ENCODE measurements at places on chromosomes 12 and 14.
A peak's percentile ranks its signal among the peaks of the same experiment; 100 is the strongest.

GRCh38 chr12:57134949-57135348 is 6.7 kb downstream of the LRP1 start:
- DNase-seq: no peak

DNA sequence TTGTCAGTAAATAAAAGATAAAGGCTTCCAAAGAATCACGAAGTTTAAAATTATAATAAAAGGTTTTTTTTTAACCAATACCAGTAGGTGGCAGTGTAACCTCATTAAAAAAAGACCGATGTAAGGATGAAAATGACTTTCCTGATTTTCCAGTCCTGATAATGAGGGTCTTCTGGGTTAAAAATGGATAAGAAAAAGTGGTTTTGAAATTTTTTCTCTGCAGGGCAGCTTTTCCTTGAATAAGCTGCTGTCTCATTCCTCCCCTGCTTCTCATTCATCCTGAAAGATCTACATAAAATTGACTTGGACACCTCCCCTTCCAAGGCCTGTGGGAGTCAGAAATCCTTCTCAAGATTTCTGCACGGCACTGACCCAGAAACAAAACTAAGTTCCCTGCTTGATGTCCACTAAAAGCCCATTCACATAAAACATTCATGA is 58.9 kb upstream of the FBXO33 start:
- peak; percentile 74 for DNase-seq

DNA sequence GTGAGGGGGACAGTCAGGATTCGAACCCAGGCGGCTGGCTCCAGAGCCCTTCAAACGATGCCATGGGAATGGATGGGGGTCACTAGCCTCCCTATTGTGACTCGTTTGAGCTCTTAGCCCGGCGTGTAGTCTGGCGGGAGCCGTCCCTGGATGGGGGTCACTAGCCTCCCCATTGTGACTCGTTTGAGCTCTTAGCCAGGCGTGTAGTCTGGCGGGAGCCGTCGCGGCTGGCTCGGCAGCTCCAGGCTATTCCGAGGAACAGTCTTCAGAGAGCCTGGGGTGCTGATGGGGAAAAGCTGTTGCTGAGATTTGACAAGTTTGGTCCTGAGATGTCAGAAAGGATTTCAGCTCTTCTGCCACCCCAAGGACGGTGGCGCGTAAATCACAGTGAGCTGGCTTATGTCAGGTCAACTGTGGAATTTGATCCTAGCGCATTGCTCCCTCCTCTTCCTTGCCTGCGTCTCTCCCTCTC is 58.3 kb downstream of the CALM1 start:
- peak; percentile 64 for DNase-seq

- no peak for DNase-seq
Observed at GRCh38 chr14:73884438-73885190, 2.0 kb upstream of the ZNF410 start.

GRCh38 chr12:13435235-13435933 is 238.9 kb downstream of the EMP1 start:
- DNase-seq: no peak

DNA sequence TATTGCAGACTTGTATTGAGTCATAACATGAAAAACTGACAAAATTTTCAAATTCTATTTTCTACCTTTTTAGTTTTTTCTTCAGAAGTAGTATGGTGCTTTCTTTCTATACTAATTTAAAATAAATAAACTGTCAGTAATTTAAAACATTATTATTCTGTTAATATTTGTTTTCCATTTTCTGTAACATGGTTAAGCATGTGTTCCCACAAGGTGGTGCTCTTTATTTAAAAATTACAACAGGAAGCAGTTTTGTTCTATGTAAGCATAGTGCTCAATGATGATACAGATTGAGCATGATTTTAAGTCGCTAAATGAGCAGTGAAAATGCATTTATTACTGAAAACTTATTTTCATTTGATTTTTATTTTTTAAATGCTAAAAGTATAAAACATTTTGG is 114.6 kb downstream of the PPFIA2 start:
- DNase-seq: no peak

DNA sequence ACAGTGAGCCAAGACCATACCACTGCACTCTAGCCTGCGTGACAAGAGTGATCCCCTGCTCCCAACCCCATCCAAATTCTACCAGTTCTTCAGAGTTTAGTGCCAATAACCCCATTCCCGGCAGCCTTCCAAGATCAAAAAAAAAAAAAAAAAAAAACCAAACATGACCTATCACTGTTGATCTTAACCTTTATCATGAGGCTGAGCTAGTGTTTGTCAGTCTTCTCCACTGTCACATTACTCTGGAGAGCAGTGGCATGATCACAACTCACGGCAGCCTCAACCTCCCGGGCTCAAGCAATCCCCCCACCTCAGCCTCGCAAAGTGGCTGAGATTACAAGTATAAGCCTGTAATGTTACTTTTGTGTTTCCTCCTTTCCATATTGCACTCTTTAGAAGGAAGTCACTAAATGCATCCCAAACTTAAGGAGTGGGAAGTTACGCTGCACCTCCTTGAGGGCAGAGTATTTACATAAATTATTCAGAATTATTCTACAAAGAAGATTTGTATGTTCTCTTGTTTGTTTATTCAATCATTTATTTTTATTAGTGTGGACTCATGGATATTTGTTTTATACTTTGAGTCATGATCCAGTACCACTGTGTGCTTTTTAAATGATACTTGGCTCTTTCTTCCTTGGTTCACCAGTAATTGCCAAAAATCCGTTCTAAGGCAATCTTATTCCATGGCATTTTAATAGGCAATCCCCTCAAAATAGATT is 31.5 kb upstream of the FAM222A start:
- DNase-seq: no peak

DNA sequence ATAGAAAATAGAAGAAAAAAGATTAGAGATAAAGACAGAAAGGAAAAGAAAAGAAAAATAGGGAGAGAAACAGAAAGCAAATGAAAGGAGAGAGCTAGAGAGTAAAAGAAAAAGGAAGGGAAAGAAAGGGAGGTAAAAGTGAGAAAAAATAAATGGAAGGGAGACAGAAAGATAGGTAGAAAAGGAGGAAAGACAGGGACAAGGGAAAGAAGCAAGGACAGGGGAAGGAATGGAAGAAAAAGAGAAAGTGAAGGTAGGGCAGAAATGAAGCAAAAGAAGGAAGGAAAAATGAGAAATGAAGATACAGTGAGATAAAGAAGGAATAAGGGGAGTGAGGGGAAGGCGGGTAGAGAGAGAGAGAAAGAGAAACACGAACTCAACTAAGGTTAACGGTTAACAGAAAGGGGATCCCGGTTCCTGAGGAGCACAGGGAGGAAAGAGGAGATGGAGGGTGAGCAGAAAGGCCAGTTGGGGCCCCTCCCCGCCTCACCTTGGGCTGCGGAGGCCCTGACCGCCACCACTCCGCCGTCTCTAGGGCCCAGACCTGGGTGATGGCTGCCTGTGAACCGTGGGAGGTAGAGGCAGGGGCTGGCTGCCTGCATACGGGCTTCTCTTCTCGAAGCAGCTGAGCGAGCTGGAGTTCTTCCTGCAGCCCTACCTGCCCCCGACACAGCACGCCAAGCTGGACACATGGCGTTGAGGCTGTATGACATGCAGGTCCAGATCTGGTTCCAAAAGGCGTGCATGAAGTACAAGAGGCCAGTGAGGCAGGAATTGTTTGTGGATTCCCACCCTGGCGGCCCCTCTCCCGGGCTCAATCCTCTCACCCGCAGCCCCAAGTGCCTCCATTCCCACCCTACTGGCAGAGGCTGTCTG is 59.5 kb downstream of the SMUG1 start:
- no peak for DNase-seq

GRCh38 chr12:113346353-113346752 is 11.4 kb upstream of the SLC8B1 start:
- DNase-seq: no peak

- no peak for DNase-seq
Observed at GRCh38 chr12:52215587-52216031, 17.4 kb upstream of the KRT7 start.

DNA sequence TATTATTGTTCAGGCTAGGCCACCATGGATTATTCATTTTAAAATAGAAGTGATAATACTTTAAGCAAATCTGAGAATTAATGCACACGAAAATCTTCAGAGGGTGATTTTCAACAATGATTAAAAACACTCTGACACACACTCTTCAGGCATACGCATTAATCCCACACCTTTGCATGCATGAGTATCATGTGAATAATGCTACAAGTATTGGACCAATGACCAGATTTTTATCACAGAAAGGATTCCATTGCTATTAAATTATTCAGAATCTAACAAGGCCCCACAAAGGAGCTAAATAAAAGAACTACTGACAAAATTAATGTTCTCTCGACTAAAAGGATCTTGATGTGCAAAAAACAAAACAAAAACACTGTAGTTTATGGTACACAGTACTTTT is 11.1 kb downstream of the EPS8 start:
- no peak for DNase-seq

DNA sequence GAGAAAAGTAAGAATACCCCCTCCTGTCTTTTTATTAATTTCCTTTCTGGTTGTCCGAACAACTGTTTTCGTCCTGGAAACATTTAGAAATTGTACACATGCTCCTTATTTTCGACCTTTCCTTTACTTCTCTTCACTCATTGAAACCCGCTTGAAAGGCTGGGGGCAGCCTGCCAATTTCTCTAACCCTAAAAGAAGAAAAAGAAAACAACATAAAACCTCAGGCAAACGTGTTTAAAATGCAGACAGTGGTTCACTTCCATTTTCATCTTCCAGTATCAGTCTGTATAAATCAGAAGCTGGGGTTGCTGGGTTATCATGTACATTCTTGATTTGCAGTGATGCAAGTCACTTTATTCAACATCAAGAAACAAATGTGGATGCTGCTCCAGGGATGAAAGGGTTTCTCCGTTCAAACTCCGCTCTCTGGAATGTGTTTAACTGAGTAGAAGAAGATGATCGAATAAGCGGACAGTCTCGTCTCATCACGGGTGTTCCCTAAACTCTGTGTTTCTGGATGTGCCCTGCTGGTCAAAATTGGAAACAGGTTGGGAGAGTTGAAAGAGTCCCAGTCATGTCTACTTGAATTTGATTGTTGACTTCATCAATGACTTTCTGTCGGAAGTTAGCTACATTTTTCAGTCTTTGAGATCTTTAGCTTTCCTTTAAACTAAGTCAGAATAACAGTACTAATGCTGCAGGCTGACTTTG is 1042.2 kb downstream of the BCL11B start:
- no peak for DNase-seq

All from retina (tissue), 1 donor.